ENCODE measurements at places on chromosomes 1 and 21.

GRCh38 chr1:53286955-53287354 is 40.9 kb downstream of the LRP8 start:
- DNase-seq, result no peak

DNA sequence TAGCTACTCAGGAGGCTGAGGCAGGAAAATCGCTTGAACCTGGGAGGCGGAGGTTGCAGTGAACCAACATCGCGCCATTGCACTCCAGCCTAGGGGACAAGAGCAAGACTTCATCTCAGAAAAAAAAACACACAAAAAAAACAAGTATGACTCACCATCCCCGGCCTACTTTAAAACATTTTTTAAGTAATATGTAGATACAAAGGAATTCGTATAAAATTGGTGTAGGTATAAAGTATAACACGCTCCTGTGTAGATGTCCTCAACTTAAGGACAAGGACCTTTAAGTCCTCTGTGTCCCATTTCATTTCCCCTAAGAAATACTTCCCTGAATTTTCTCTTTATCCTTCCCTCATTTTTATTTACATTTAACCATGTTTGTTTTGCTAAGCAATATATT is 73.4 kb upstream of the PKN2 start:
- DNase-seq, result no peak

DNA sequence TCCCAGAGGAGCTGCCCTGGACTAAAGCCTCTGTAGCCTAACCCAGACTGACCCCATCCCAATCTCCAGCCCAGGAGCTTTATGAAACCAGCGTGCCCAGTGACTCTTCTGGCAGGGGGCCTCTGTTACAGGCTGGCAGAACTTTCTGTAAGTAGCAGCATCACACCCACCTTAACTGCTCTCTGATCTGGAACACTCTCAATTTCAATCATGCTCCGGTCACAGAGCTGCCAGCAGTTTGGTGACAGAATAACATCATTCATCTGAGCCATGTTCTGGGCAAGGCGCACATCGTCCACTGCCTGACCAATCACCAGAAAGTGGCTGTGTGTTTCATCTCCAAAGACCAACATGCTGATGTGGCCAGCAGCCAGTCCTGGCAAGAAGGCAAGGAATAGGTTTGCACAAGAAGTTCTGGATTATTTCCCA is 14.7 kb downstream of the ADCY10 start:
- DNase-seq, result peak; percentile 33

- peak; percentile 81 for DNase-seq
These were observed 26.9 kb upstream of the LBR start for GRCh38 chr1:225454733-225455132.

- DNase-seq, result no peak
These were observed 11.3 kb downstream of the OR14A16 start for GRCh38 chr1:247812637-247813036.

All from astrocyte of the spinal cord (primary cell).